T-helper 1 cell (primary cell): ENCODE measurements at places on chromosomes 3 and 15.

DNA sequence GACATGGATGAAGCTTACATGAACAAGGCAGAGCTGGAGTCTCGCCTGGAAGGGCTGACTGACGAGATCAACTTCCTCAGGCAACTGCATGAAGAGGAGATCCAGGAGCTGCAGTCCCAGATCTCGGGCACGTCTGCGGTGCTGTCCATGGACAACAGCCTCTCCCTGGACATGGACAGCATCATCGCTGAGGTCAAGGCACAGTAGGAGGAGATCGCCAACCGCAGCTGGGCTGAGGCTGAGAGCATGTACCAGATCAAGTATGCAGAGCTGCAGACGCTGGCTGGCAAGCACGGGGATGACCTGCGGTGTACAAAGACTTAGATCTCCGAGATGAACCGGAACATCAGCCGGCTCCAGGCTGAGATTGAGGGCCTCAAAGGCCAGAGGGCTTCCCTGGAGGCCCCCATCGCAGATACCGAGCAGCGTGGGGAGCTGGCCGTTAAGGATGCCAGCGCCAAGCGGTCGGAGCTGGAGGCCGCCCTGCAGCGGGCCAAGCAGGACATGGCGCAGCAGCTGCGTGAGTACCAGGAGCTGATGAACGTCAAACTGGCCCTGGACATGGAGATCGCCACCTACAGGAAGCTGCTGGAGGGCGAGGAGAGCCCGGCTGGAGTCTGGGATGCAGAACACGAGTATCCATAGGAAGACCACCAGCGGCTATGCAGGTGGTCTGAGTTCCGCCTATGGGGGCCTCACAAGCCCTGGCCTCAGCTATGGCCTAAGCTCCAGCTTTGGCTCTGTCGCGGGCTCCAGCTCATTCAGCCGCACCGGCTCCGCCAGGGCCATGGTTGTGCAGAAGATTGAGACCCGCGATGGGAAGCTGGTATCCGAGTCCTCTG, 77.6 kb downstream of the CLDN11 start:
- no peak for DNase-seq

- no peak for DNase-seq
Observed at GRCh38 chr3:54619053-54619452, 308.8 kb downstream of the LRTM1 start.

DNA sequence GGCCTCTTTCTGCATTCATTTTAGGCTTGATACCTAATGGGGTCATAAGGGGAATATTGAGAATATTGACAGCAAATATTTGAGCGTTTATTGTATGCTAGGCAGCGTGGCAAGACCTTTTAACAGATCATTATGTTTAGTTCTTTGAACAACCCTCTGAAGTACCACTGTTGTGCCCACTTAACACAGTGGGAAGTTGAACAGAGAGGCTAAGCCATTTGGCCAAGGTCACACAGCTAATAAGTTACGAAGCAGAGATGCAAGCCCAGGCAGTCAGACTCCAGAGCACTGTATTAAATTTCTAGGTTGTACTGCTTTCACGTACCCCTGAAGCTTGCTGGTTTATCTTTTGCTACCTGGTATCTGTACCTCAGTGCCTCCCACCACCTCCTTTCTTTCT, 1.1 kb downstream of the RAB7A start:
- DNase-seq = no peak

DNA sequence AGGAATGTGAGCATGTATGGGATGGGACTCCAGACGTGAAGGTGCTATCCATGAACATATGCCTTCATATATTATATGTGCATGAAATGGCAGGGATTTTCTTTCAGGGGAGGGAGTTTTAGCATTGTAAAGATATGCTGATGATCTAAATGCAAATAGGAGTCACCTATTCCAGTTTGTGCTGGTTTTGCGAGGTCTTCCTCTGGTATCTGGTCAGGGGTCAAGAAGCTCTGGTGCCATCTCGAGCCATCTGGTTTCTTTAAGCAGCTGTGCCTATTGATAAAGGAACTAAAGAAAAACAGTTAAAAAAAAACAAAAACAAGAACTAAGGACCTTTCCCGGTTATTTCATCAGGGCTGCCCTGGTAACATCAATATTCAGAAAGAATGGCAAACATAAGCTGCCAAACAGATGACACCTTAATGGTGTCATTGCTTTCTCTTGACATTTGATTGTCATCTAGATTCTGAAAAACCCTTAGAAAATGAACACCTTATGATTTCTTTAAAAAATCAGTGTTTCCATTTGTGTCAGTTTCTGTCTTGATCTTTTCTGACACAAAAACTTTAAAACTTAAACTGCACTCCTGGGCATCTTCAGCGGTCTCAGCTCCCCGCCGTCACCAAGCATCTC, 22.7 kb downstream of the APH1B start:
- no peak for DNase-seq

GRCh38 chr15:62121273-62122015, 43.6 kb downstream of the C2CD4B start:
- no peak for DNase-seq
